ENCODE measurements at places on chromosomes 3 and 15. TPM values are rescaled to one million over a fixed set of nuclear protein-coding genes. Genes with fewer than 3 reads are reported as not detected.

DNA sequence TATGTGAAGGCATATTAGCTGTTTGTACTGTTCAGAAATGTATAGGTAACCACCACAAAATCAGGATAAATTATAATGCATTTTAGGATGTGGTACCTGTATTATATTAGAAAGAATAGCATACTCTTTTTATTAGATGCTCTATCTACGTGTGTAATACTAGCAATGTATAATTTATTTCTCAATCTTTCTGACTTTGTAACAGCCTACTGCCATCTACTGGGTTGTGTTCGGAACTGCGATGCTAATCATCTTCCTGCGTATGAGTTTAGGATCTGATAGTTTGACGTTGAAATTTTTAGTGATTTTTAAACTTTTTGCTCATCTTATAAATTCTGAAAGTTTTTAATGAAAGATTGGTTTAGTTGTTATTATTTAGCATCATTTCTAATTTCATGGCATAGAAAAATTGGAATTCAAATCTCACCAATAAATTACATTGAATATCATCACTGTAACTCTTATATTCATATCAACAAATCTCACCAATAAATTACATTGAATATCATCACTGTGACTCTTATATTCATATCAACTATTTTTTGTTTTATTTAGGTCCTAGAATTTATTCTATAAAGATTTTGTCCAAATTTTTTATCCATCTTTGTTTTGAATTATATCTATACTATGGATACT, 322.7 kb upstream of the ZNF717 start:
- DNase-seq, result peak; percentile 18

DNA sequence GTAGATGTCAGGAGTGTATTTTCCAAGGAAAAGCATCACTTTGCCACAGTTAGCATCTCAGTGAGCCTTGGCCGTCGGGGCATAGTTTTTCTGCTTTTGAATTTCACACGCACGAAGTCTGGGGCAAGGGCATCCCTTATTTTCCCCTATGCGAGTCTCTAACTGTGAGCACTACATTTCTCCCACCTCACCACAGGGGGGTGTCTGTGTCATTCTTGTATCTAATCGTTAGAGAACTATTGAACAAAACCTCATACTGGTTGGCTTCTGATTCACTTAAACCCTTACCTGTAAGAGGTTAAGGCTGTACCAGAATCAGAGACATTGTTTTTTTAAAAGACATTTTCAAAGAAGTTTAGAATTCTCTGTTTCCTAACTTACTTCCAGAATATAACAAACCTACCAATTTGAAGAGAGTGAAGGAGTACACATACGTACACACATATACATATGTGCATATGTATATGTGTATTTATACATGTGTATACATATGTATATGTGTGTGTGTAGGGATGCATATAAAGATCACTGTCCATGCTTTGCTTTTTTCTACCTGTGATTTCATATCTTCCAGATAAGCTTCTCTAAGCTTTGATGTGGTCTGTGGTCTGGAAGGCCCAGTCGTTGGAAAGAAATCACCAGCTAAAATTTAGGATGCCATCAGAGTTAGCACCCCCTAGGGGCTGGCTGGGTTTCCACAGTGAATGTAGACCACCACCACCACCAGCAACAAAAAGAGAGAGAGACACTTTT, 49.4 kb downstream of the MYZAP start:
- DNase-seq, result peak; percentile 45

- no peak for DNase-seq
Measured at GRCh38 chr3:61788623-61789507, 227.5 kb downstream of the PTPRG start.

GRCh38 chr15:65110676-65111292, 4.2 kb downstream of the UBAP1L start:
- peak; percentile 51 for DNase-seq

ACKR4 gene
- 0.98 TPM for total RNA-seq

- DNase-seq, result peak; percentile 62
Measured at GRCh38 chr3:190382082-190382481, 5.9 kb upstream of the CLDN16 start.

GRCh38 chr3:48151058-48151806, 37.0 kb downstream of the CDC25A start:
- peak; percentile 73 for DNase-seq

DNA sequence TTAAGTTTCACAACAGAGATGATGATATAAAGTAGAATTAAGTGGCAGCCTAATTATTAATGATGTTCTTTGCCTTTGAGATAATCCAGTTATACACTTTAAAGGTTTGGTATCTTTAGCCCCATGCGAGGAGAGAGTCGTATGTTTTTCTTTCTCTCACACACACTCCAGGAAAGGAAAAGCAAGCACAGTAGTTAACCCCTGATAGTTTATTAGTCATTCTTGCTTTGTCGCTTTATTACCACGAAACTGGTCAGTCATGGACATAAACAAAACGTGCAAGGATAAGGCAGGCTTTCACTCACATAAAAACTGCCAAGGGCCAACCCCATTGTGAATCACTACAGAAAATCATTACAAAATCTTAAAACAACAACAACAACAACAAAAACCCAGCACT, 866.9 kb downstream of the FHIT start:
- DNase-seq, result peak; percentile 8

Data from RPMI7951 (cell line).